NK-92 treated with Interleukin-12 subunit alpha and Interleukin-12 subunit beta, amount 100 ng/mL, for 24 hours (cell line): ENCODE measurements at places on chromosomes 5 and 9.

DNA sequence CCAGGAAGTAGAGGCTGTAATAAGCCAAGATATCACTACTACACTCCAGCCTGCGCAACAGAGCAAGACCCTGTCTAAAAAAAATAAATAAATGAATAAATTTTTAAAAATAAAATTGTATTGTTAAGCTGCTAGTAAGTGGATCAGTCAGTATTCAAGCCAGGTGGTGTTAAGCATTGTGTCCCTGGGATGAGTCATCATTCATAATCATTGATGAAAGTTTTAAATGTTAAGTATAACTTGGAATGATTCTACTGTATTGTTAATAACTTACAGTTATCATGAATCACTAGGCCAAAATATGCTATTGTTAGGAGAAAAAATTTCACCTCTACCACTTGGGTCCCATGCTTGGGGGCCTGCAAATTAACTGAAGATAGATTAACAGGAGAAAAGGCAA lies 38.2 kb downstream of the MED10 start:
- no peak for DNase-seq

GRCh38 chr5:95731571-95732554 lies 727 bp downstream of the RHOBTB3 start:
- DNase-seq, result no peak

DNA sequence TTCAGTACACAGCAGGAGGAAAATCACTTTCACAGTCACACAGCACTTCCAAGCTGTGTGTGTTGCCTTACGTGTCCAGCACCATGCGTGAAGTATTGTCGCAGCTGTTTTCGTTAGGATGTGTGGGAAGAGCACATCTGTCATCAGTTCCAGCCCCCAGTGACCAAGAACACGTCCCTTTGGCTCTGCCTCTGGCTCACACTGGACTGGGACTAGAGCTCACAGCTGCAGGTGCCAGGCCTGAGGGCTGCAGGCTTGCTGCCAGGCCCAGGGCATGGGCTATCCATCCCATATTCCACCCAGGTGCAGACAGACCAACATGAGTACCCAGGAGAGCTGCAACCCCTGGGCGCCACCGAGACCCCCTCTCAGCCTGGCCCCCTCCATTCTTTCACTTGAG lies 60.5 kb upstream of the ANKRD33B start:
- no peak for DNase-seq

GRCh38 chr9:134335061-134335460 lies 8.8 kb downstream of the RXRA start:
- DNase-seq, result no peak

- DNase-seq, result no peak
Observed at GRCh38 chr5:93894601-93895354, 153.4 kb upstream of the POU5F2 start.

DNA sequence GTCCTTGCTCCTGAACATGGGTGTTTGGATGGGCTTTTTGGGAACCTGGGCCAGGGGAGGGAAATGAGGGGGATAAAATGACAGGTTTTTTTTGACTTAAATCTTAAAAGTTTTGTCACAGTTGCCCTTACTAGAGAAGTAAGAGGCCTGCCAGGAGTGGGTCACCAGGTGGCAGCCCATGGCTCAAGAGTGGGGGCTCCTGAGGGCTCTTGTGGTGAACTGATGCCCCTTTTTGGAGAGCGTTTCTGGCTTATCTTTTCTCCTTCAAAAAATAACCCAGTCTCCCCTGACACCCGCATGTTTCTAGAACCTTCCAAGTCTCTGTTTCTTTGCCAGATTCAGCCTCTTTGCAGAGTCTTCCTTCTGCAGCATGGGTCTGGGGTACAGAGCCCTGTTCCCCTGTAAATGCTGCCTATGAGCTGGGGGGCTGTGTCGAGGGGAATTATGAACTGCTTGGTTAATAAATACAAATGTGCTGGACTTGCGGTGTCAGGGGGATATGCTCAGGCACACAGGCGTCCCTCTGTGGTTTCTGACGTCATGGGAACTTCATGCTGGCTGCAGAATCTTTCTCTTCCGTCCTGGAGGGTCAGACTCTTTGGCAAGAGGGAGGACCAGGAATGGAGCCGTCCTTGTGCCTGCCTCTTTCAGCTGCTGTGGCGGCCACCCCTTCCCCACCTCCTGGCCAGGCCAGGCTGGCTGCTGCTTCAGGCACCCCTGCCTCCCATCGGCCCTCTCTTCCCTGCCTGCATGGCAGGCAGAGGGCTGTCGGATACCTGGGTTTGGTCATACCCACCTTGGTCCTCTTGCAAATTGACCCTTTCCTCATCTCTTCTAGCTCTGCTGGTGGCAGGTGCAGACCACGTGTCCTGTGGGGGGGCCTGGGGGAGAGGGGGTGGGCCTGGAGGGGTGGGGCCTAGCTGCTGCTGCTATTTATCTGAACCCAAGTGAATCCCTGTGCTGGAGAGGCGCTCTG lies 30.1 kb downstream of the PTPA start:
- no peak for DNase-seq

DNA sequence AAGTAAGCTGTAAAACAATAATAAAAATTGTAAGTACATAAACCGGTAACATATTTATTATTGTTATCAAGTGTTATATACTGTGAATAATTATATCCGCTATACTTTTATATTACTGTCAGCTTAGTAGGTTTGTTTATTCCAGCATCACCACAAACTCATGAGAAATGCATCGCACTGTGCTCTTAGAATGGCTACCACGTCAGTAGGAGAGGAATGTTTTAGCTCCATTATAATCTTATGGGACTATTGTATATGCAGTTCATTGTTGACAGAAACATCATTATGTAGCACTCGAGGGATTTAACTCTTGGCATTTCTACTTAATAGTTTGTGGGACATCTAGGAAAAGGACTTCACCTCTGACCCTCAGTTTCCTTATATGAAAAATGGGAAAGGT lies 16.4 kb downstream of the SLC12A2 start:
- DNase-seq, result no peak

DNA sequence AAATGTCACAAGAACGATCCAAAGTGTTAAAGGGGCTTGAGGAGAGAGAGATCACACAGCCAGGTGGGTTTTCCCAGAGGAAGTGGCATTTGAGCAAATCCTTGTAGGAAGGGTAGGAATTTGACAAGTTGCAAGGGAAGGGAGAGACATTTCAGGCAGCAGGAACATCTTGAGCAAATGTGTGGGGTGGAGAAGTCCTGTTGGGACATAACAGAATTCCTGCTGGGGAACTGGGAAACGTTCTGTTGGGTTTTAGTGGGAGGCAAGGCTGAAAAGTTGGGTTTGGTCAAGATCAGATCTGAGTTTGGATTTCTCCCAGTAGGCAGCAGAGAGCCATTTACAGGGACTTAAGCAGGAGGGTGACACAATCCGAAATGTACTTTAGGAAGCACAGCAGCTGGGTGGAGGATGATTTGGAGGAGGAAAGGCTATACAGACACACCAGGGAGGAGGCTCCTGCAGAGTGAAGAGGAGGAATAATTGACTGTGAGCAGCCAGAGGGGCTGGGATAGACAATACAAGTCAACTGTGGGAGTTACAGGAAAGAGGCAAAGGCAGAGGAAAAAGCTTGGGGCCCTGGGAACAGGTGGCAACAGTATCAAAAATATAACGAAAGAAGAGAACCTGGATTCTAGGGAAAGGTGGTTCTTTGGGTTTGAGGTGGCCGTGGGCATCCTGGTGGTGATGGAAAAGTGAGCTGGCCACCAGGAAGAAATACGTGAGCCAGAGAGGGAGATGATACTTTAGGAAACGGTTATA lies 3.1 kb upstream of the ZSWIM6 start:
- DNase-seq, result no peak

DNA sequence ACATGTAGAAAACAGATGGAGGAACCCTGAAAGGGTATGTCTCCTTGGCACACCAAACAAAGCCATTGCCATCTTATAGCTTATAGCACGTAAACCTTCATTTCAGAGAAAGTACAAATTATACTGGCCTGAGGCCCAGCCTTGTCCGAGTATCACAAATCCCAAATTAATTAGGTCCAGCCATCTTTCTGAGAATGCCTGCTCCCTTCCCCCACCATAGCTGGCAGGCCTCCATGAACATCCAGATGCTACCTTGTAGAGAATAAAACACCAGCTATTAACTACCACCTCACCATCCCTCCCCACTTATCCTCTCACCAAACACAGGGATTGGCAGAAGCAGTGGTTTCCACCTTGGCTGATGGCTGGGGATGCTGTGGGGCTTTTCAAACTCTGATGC lies 224.0 kb downstream of the SPOCK1 start:
- DNase-seq, result no peak

GRCh38 chr5:3595006-3595961 lies at the start of gene IRX1:
IRX1 (plus strand) TSS chr5:3595832; CDS start chr5:3596106, 274 bp downstream.
- DNase-seq, result no peak

DNA sequence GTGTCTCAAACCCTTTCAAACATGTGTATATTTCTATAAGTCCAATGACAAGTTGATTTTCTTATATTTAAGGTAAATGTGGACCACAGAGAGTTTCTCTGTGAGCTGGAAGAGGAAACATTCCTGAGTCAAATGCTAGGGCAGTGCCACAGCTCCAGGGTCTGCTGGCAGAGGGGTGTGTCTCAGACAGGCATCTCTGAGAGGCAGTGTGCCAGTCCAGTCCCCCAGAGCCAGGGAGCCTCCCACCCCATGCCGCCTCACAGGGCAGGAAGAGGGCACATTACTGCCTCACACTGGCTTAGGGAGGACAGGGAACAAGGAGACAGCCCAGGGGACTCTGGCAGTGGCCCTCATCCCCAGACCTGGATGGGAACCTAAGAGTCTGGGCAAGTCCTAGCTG lies 120.2 kb downstream of the TENT4A start:
- no peak for DNase-seq

DNA sequence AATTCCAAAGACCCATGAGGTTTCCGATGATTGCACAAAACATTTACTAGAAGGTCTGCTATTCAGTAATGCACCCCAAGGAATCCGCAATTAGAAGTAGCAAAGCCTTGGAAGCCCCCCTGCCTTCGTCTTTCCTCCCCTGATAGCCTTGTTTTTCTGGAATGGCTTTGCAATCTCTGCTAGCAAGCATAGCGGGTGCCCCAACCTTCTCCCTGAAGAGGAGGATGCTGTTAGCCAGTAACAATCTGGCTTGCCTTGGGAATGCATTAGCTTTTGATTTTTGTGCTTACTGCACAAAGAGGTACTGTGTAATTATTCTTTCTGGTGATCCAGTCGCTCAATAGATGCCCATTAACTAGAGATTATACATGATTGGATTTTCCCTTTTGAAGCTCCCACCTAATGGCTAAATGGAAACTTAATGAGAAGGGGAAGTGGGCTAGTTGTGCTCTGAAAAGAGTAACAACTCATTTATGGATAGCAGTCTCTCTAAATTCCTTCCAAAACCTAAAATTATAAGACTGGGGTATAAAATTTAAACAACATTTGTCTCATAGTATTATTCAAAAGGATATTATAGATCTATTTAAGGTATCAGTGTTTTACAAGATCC lies 91.6 kb downstream of the FBXW11 start:
- no peak for DNase-seq

GRCh38 chr9:119853126-119853525 lies 483.9 kb upstream of the BRINP1 start:
- DNase-seq, result no peak

GRCh38 chr5:158877706-158878105 lies 222.0 kb downstream of the EBF1 start:
- no peak for DNase-seq

DNA sequence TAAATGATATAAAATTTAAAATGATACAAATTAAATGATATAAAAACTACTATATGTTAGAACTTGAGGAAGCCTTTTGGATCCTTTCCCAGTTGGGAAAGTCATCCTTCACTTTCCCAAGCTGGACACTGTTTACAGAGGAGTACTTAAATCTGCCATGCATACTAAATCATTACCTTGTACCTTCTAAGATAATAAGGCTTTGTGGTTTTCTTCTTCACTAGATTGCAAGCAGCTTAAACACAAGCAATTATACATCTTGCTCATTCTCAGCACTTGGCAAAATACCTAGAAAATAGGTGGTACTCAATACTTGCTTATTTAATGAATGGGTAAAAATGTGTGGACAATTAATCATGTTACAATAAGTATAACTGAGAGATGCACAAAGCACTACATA lies 666.8 kb downstream of the PTPRD start:
- no peak for DNase-seq

- no peak for DNase-seq
Observed at GRCh38 chr5:98773214-98773463, 324 bp upstream of the RGMB start.

- no peak for DNase-seq
Observed at GRCh38 chr5:159017786-159018185, 81.9 kb downstream of the EBF1 start.

- DNase-seq, result no peak
Observed at GRCh38 chr9:96565671-96566497, 53.8 kb downstream of the CDC14B start.

- DNase-seq, result no peak
Observed at GRCh38 chr5:114305402-114306207, 56.3 kb upstream of the KCNN2 start.

- DNase-seq, result no peak
Observed at GRCh38 chr9:98413084-98413483, 157.6 kb upstream of the TBC1D2 start.

GRCh38 chr5:31049936-31050704 lies 143.4 kb upstream of the CDH6 start:
- no peak for DNase-seq

DNA sequence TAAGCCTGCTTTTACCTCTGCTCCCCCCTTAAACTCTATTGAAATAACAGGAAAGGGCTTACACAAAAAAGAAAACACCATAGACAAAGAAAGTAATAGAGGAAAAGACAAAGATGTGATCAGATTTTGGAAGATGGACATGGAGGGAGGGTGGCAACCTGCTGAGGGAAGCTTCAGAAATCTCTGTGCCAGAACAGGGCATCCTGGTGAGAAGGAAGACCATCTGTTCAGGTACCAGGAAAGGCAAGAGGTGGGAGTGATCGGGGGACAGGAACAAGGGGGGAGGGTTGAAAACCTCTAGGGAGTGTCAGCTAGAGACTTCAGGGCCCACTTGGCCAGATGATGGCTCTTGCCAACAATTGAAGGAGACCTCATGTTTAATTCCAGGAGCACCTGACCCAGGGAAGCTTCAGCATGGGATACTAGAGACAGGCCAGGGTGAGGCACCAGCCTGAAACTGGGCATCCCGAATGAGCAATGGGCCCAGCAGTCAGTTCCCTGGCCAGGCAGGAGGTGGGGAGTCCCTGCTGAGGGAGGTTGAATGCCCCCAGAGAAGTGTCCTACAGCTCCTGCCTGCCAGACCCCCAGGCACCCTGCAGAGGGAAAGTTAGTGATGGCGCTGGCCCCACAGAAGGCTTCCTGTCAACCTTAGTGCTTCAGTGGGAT lies 8.2 kb downstream of the SQSTM1 start:
- DNase-seq, result no peak

DNA sequence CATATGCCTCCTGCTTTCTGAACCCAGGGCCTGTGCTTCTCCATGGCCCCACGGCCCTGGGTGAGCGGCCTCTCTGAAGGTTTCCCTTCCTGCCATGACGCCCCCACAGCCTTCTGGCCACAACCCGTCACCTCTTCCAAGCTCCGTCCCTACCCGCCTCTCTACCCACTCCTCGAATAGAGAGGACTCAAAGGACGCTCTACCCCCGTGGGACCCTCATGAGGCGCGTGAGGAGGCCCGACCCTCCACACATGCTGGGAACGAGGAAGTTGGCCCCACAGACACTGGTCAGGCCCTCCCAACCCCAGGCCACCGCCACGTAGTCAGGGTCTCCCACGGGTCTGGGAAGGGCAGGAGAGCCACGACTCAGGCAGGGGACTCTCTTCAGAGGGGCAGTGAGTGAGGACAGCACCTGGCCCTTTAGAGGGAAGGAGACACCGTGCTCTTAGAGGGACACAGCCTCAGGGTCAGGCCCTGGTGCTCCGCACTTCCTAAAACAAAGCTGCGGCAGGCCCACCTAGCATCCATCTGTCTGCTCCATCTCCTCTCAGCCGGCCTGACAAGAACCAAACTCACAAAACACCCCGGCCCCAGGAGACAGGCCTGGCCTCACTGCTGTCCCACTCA lies 5.3 kb downstream of the BRD3 start:
- DNase-seq, result no peak
